Activated CD8-positive, alpha-beta T cell treated with anti-CD3 and anti-CD28 coated beads for 36 hours (primary cell): ENCODE measurements at places on chromosomes 7 and 10.
A peak's percentile ranks its signal among the peaks of the same experiment; 100 is the strongest.

- H3K27me3 ChIP-seq = no peaks in the 10 kb centered on the region
- DNase-seq = peak; percentile 26
- H3K27ac ChIP-seq = no peak overlapping the region
- H3K4me3 ChIP-seq = no peak overlapping the region
- H3K36me3 ChIP-seq = peaks cover 13% of the 10 kb centered on the region
- peaks cover 16% of the 10 kb centered on the region for H3K4me1 ChIP-seq
These were observed 7.3 kb downstream of the MAFK start for GRCh38 chr7:1537535-1538412.

DNA sequence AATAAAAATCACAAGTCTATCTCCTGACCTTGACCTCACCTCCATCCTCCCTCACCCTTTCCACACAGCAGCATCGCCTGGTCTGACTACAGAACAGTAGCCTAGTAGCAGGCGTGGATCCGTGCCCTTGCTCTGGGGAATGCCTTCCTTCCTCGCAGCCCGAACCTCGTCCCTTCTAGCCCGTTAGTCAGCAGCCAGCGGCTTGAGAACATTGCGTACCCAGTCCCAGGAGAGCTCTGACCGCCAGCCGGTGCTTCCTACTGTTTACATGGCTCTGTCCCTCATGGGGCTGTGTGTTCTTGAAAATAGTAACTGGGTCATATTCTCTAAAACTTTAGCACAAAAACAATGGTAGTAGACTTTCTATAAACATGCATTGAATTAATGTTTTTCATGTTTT lies 682.7 kb upstream of the IGFBP3 start:
- H3K4me1 ChIP-seq = no peaks in the 10 kb centered on the region
- H3K36me3 ChIP-seq = no peaks in the 10 kb centered on the region
- no peak for DNase-seq
- H3K27me3 ChIP-seq = no peaks in the 10 kb centered on the region

DNA sequence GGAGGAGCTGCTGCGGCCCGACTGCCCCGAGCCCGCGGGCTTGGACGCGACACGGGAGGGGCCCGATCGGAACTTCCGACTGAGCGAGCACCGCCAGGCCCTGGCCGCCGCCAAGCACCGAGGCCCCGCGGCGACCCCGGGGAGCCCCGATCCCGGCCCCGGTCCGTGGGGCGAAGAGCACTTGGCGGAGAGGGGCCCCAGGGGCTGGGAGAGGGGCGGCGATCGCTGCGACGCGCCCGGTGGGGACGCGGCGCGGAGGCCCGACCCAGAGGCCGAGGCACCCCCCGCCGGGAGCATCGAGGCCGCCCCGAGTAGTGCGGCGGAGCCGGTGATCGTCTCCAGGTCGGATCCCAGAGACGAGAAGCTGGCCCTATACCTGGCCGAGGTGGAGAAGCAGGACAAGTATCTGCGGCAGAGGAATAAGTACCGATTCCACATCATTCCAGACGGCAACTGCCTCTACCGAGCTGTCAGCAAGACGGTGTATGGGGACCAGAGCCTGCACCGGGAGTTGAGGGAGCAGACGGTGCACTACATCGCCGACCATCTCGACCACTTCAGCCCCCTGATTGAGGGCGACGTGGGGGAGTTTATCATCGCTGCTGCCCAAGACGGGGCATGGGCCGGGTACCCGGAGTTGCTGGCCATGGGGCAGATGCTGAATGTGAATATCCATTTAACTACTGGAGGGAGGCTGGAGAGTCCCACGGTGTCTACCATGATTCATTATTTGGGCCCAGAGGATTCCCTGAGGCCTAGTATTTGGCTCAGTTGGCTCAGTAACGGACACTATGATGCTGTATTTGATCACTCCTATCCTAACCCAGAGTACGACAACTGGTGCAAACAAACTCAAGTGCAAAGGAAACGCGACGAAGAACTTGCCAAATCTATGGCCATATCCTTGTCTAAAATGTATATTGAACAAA lies 1.4 kb downstream of the OTUD1 start:
- DNase-seq = peak; percentile 26
- peak overlapping the region; percentile 84 for H3K27ac ChIP-seq
- H3K36me3 ChIP-seq = peaks cover 18% of the 10 kb centered on the region
- peak overlapping the region; percentile 92 for H3K4me3 ChIP-seq

DNA sequence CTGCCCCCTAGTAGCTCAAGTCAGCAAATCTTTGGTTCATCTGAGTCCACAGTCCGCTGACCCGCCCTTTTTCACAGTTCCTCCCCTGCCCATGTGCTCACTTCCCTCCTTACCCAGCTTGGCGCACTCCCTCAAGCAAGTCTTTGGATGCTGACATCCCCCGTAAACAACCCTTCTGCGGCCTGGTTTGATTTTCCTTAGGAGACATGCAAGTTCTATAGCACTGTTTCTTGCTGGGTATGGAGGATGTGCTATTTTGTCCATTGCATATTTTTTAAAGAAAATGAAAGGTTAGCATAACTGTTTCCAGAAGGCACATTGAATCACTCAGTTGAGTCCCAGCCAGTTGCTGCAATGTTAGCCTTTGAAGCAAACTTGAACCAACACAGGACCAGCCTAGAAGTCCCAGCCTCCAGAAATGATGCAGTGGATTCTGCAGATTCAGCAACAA lies 38.2 kb downstream of the HTRA1 start:
- no peak overlapping the region for H3K27ac ChIP-seq
- H3K4me3 ChIP-seq = no peak overlapping the region
- H3K27me3 ChIP-seq = peaks cover 1% of the 10 kb centered on the region
- peaks cover 13% of the 10 kb centered on the region for H3K4me1 ChIP-seq

- H3K27ac ChIP-seq = peak overlapping the region; percentile 87
- peak overlapping the region; percentile 26 for H3K4me3 ChIP-seq
- H3K4me1 ChIP-seq = peaks cover 28% of the 10 kb centered on the region
- H3K36me3 ChIP-seq = peaks cover 47% of the 10 kb centered on the region
These were observed 25.4 kb downstream of the RPP38 start for GRCh38 chr10:15122477-15123030.
